Right lung (tissue), 10 donors: ENCODE measurements at places on chromosomes 3 and 15.

DNA sequence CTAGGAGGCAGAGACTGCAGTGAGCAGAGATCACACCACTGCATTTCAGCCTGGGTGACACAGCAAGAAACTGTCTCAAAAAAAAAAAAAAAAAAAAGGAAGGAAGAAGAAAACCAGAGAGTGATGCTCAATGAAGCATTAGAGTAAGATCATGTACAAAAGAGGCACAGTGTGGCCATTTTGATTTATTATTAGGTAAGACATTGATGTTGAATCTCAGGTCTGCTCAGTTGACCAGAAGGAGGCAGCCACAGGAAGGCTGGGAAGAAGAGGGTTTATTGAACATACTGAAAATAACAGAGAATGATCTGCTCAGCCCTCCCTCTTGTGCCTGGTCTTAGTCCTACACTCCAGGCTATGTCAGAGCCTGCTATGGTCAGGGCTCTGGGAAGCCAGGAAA is 15.6 kb downstream of the LRRK1 start:
- no peak for DNase-seq

- DNase-seq, result no peak
Observed at GRCh38 chr3:155303540-155304097, 10.1 kb upstream of the STRIT1 start.

DNA sequence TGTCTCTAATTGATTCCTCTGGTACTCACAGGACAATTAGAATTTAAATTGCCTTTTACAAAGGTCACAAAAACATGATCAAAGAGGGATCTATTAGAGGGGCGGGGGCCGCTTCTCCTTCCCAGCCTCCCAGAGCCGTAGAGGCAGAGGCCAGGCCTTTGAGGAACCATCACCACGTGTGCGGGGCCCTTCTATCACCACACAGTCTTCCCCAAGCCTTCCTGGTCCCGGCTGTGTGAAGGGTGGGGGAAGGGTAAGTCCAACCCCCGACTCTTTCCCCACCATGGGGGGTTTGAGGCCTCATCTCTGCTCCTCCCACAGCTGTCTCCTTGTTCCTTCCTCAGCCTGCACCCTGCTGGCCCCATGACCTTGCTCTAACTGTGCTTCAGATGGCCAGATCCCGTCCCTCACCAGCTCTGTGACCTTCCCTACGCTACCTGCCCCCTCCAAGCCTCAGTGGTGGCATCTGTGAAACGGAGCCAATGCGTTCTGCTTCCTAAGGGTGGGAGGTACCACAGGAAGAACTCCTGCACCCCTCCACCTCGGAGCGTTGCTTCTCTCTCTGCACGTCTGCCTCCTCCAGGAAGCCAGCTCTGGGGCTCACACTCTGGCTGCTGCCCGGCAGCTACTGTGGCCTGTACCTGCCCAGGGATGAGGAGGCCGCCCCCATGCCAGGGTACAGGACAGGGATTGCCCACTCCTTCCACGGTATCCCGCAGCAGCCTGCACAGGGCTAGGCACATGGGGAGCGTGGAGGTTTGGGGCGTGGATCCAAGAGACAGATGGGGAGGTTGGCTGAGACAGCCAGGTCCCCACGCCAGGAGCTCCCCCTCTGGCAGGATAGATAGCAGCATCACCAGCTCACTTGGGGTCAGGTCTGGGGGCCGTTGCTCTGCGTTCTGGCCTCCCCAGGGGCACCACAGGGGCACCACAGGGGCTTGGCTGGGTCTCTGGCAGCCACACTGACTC is 83.8 kb downstream of the LINGO1 start:
- DNase-seq, result no peak

- no peak for DNase-seq
Observed at GRCh38 chr3:186220911-186221645, 112.2 kb upstream of the ETV5 start.

DNA sequence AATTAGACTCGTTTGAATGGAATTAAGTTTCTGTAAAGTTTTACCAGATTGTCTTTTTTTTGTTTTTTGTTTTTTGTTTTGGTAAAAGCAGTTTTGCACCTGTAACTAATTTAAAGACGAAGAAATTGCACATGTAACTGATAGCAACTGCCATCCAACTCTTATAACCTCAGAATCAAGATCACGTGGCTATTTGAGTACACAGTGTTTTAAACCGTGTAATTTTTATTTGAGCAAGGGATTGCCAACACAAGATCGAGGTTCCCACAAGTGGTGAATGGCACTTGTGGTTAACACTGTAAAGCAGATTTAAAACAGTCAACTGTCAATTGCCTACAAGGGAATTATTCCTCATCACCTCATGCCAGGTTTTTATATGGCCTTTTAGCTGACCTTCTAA is 67.3 kb downstream of the PPARG start:
- DNase-seq, result no peak

GRCh38 chr3:166688665-166689064 is 691.4 kb downstream of the ZBBX start:
- no peak for DNase-seq

- DNase-seq, result no peak
Observed at GRCh38 chr3:134625462-134625861, 25.4 kb downstream of the KY start.

GRCh38 chr3:123480428-123480827 is 31.5 kb upstream of the ADCY5 start:
- DNase-seq, result no peak

DNA sequence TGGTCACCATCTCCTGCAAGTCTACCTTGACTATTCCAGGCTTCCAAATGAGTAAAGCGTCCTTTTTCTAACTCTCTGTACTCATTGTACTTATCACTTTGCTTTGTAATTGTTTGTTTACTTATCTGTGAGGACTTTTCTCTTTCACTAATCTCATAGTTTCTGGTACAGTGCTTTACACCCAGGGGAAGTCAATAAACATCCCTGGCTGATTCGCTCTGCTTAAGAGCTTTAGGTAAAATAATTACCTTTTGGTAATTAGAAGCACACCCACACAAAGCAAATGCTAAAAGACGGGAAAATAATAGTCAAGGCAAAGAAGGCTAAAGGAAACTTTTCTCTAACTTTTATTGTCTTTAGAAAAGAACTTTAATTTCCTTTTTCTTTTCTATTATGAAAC is 466.9 kb upstream of the ROBO1 start:
- DNase-seq, result no peak

DNA sequence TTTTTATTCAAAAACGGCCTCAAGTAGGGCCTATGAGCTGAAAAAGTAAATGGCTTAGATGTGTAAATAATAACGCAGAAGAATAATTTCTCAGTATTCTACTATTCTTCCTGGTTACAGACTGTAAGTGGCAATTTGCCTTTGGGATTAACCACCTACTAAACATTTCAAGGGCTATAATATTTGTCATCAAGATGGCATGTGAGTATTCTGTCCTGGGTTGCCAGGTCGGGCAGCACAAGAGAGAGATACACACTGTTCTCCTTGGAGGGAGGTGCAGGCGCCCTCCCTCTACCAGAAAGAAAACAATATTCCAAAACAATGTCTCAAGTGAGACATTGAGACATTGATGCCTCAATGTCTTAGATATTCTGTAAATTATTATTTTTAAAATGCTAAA is 278.4 kb downstream of the OCA2 start:
- DNase-seq, result no peak

- DNase-seq, result no peak
Observed at GRCh38 chr15:82852941-82853561, 43.6 kb downstream of the WHAMM start.

- no peak for DNase-seq
Observed at GRCh38 chr3:134463676-134464063, 22.1 kb downstream of the ANAPC13 start.

DNA sequence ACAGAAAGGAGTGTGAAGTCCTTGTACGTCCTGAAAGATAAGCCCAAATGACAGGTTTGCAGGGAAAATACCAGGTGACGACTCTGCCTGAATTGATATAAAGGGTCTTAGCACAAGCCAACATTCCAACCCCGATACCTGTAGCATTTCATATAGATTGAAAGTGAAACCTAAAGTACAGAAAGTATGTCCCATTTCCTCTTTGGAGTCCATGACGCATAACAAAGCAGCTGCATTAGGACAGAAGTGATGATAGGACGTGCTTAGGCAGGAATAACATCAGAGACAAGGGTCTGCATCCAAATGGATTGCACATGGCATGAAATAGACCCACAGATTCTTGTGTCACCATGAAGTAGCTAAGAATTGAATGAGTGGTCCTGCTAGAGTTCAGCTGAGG is 187.0 kb upstream of the ROBO1 start:
- no peak for DNase-seq

- DNase-seq, result no peak
Observed at GRCh38 chr15:73956743-73957135, 30.5 kb downstream of the LOXL1 start.

DNA sequence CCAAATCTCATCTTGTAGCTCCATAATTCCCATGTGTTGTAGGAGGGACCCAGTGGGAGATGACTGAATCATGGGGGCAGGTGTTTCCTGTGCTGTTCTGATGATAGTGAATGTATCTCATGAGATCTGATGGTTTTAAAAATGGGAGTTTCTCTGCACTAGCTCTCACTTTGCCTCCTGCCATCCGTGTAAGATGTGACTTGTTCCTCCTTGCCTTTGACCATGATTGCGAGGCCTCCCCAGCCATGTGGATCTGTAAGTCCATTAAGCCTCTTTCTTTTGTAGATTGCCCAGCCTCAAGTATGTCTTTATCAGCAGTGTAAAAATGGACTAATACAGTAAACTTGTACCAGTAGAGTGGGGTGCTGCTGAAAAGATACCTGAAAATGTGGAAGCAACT is 44.5 kb downstream of the DUT start:
- DNase-seq, result no peak

DNA sequence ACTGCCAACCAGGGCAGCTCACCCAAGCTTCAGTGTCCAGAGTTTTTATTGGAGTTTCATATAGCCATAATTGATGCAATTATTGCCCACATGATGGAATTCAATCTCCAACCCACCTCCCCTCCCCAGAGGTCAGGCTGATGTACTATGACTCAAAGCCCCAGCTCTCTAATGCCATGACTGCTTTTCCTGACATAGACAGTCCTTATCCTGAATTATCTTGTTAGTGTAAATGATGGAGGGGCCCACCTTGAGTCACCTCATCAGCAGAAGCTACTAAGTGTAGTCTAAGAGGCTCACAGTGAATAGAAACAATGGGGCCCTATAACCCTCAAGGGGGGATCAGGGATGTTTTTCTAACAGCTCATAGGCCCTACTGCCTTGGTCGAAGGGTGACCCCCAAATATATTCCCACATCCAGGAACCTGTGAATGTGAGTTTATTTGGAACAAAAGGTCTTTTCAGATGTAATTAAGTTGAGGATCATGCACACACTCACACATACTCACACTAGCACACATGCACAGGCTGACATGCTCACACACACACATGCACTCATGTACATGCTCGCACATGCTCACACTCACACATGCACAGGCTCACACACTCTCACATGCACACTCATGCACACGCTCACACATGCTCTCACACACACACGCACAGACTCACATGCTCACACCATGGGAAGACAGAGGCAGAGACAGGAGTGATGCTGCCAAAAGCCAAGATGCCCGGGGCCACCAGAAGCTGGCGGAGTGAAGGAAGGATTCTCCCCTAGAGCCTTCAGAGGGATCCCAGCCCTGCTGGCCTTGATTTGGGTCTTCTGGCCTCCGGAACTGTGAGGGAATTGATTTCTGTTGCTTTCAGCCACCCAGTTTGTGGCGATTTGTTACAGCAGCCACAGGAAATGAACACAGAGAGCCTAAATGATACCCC is 131.2 kb upstream of the SMAD3 start:
- DNase-seq, result no peak

DNA sequence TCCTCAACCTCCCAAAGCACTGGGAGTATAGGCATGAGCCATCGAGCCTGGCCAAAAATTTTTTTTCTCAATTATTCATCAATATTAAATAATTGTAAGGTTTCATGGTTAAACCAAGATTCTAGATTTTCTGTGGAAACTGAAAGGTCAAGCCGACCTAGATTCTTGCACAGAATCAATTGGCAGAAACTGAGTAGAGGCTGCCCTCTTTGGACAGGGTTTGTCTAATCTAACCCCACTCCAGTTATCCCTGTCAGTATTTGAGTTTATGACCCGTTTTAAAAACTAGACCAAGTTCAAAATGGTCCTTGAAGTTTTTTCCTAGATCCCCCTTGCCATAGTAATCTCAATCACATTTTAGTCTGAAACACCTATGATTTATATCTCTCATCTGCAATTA is 8.6 kb upstream of the ADAM10 start:
- DNase-seq, result no peak

- no peak for DNase-seq
Observed at GRCh38 chr3:7760718-7761117, 740.9 kb upstream of the LMCD1 start.

DNA sequence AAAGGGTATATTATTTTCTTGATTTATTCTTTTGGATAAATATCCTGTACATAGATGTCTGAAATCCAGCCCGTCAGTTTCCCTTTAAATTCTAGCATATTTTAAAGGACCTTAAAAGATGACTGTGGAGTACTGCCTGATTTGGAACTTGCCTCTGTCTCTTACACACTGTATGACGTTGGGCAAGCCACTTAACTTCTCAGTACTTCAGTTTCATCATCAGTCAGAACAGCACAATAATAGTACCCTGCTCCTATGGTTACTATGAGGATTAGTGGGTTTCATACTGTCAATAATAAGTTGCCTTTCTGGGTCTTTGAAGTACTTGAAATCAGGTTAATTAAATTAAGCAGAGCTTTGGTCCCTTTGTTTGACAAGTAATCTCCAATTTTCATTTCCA is 374.3 kb downstream of the TIGIT start:
- DNase-seq, result no peak

DNA sequence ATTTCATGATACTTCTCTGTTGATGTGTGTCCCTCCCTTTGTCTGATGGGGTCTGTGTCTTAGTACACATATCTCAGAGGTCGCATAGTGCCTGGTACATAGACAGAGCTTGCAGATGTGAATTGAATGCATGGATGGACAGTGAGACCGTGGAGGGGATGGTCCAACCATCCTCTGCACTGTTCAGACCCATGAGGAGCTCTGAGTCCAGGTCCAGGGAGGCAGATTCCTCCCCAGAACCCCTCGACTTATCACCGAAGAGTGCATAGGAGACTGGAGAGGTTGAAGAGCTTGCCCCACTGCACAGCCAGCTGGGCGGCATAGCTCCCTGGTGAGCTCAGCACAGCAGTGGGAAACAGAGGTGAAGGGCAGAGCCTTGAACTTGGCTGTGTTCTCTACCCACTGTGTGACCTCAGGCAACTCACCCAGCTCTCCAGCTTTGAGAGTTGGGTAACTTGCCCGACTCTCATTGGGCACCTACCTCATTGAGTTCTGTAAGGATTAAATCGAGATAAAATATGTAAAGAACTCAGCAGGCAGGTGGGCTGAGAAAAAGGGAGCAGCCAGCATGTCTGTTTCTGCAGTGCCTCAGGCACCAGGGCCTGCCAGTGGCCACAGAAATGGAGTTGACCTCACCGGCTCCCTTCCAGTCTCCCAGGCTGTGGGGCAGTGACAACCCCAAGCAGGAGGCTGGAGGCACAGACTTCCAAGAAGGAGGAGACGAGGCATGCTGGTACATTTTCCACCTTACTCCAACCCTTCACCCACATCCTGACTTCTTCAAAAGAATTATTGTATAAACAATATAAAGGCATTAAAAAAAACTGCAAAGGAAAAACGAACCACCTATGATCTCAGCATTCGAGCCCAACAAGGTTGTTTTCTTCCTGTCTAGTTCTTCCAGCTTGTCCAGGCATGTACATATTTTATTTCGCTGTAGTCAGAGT is 54.1 kb upstream of the TFRC start:
- no peak for DNase-seq
